SW 1271 (cell line): ENCODE measurements at places on chromosomes 7 and 10.

DNA sequence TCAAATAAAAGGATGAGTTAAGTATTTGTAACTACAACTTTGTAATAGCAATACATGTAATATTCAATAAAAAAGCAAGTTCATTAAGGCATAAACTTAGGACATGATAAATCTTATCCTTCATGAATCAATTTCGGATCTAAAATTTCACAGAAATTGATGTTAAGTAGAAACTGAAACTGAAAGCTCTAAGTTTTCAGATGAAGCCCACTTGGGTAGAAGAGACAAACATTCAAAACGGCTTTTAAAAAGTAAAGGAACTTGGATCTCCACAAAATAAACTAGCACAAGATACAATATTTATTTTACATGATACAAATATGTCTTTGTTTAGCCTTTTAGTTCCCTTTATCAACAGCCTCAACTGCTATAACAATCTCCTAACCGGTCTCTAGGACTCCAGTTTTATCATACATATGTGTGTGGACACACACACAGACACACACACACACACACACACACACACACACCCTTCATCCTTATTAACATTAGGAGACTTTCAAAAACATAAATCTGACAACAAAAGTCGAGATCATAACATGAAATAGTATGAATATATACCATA is 83.7 kb downstream of the USP6NL start:
- DNase-seq = no peak

DNA sequence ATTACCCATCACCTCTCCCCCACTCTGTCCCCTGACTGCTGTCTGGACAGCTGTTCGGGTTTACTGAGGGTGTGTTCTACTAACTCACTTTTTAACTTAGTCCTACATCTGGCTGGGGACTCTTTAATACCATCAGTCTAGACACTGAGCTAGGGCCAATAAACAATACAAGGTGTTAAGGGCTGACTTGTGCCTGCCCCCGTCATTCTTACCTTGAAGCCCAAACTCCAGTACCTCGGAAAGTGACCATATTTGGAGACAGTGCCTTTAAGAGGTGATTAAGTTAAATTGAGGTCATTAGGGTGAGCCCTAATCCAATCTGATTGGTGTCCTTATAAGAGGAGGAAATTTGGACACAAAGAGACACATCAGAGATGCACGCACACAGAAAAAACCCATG is 35.7 kb downstream of the STEAP1B start:
- DNase-seq = no peak

GRCh38 chr7:41930538-41931262 is 227.8 kb upstream of the INHBA start:
- DNase-seq = peak; percentile 37

DNA sequence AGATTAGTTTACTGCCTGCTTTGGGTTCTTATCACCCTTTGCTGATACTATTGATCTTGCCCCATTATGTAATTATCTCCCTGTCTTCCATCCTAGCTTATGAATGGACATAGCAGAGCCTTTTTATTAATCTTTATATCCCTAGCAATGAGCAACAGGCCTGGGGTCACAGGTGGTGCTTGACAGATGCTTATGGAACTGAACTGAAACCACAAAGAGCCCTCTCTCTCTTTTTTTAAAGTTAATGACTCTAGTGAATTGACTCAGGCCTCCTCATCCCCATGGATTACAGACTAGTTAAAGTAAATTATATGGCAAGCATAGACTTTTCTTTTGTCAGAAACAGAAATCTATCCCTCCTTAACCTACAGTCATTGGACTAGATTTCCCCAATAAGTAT is 265.2 kb downstream of the PHTF2 start:
- no peak for DNase-seq

DNA sequence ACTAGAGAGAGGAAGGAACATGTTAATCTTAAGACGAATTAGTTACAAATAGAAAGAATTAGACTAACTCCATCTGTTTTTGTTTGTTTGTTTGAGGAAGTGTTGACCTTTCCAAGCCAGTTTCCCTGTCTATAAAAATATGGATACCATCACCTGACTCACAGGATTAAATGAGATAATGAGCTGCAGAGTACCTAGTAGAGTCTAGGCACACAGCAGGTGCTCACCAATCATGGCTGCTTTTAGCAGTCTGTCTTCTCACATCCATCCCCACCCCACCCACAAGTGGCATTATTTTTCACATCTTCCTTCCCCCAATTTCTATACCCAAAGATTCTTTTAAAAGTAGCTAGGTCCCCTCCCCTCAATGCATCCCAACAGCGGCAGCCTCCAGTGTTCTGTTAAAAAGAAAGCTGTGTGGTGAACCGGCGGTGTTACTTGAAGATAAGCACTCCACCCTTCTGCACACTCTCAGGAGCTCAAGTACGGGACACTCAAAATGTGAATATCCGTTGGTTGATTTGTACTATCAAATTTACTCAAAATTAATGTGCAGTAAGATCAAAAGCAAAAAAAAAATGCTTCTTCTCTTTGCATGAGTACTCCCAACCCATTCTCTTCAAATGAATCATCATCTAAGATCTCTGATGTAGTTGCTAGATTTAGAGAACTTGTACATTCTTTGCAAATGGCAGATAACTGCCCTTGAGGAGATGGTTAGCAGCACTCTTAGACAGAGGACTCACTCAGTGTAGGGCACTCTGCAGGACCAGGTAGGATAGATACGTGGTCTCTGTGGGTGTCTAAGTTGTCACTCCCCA is 145.4 kb upstream of the ASAH2 start:
- DNase-seq = no peak

- DNase-seq = no peak
Measured at GRCh38 chr7:74226633-74227032, 16.8 kb downstream of the LAT2 start.
